ENCODE measurements at places on chromosomes 13 and 19.

GRCh38 chr13:94345374-94346195, 133.9 kb downstream of the DCT start:
- peak; percentile 39 for DNase-seq

GRCh38 chr19:4811328-4812131, 20.0 kb downstream of the TICAM1 start:
- peak; percentile 51 for DNase-seq

DNA sequence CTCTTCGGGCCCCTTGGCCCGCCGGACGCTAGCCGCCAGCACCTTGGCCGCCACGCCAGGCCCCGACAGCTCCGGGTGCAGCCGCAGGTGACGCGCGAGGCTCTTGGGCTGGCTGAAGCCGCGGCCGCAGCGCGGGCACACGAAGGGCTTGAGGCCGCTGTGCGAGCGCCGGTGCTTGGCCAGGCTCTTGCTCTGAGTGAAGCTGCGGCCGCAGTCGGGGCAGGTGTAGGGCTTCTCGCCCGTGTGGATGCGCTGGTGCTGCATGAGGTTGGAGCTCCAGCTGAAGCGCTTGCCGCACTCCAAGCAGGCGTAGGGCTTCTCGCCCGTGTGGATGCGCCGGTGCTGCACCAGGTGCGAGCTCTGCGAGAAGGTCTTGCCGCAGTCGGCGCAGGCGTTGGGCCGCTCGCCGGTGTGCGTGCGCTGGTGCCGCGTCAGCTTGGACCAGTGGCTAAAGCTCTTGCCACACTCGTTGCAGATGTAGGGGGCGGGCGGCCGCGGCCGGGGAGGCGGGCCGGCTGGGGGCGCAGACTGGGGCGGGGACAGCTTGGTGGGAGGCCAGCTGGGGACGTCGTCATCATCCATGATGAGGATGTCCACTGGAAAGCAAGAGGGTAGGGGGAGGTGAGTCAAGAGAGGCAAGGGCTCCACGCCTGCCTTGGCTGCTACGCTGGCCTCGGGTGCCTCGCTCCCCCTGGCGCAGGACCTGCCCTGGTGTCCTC, 32.4 kb downstream of the ZNF787 start:
- no peak for DNase-seq

GRCh38 chr13:50448535-50448998, 394.9 kb downstream of the DLEU7 start:
- no peak for DNase-seq

GRCh38 chr19:17359905-17360800, 17.0 kb downstream of the PLVAP start:
- DNase-seq, result no peak

DNA sequence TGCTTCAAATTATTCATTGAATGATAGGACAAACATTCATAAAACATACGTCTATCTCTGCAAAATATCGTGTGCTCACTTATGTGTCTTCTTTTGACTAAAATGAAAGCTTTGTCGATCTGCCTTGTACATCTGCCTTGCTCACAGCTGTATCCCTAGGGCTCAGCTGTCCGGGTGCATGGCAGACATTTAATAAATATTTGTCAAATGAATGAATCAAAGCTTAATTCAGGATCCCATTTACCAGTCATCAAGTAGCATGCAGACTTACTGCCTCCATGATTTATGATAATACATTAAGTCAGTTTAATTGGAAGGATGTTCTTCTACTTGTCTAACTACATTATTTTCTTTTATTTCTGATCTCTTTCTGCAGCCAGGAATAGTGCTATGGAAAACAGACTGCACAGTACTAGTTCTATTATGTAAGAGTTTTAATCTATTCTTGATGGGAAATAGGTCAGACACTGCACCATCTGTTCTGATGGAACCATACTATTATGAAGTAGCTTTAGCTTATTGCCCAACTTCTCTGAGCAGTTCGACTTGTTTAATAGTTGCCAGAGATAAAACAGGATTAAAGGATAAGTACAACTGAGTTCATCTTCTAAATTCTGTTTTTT, 13.2 kb downstream of the SLC46A3 start:
- DNase-seq, result no peak

DNA sequence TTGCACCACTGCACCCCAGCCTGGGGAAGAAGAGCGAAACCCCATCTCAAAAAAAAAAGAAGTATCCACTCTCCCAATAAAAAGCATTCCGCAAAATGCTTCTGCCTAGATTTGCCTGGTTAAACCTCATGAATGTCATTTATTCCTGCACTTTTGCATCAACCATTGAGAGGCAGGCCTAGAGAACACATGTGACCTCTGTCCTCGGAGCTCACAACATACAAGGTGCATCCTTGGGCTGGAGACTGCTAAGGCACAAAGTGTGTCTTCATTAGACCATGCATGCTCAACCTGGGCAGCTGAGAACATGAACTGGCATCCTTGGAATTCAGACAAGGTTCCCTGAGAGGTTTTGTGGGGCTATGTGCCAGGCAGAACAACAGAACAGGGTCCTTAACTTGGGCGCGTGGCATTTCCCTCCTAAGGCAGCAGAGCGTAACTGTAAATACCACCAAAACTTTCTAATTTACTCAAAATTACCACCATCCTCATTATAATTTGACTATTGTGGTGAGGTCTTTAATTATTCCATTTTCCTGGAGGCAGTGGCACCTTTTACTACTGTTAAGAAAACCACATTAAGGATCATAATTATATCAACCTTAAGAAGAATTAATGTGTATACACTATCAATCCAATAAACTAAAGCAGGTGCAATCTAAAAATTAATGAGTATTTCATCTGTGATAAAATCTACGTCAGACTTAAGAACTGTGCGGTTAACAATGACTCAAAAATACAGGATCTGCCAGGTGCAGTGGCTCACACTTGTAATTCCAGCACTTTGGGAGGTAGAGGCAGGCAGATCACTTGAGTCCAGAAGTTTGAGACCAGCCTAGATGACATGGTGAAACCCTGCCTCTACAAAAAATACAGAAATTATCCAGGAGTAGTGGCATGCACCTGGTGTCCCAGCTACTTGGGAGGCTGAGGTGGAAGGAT, 13.8 kb downstream of the RCBTB1 start:
- no peak for DNase-seq

DNA sequence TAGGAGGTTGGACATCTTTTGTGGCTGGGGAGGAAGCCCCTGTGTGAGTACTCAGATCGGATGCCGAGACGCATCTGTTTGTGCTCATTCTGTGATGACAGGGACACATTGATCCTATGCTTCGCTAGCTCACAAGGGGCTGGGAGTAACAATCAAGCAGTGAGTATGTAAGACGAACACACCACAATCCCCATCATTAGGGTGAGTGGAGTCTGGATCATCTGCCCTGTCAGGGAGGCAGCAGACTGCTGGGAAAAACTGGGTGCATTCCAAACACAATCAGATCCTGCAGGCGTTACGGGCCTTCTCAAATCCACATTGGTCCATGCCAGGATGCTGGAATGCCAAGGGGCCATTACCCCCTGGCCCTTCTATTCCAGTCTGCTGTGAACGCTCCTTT, 64.1 kb upstream of the TSHZ3 start:
- DNase-seq, result no peak

GRCh38 chr13:21436582-21436981, 22.5 kb downstream of the ZDHHC20 start:
- no peak for DNase-seq

DNA sequence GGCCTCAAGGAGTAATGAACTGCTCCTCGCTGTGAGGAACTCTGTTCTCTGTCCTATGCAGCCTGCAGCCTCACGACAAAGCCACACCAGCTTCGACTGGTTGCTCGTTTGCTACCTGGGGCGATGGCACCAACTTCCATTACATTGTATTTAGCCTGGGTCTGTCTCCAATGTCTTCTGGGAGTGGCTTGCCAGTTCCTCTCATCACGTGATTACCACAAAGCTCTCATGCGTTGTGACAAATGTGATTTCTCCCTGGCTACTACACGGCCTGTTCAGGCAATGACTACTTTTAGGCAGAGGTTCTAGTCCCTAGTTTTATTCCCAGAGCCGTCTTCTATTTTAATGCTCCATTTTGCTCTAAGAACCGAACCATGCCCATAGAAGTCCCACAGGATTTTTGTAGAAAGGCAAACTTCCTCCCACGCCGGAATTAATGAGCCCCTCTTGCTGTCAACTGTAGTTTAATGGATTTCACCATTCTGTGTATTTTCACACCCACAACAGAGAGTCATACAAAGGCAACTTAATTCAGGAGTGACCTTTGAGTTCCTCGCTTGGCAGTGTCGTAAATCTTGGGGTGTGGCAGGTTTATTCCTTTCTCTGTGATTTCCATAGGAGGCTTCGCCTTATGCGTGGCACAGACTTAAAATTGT, 351.9 kb downstream of the EFNB2 start:
- no peak for DNase-seq

GRCh38 chr13:33639158-33639557, 178.8 kb upstream of the RFC3 start:
- DNase-seq, result peak; percentile 62

DNA sequence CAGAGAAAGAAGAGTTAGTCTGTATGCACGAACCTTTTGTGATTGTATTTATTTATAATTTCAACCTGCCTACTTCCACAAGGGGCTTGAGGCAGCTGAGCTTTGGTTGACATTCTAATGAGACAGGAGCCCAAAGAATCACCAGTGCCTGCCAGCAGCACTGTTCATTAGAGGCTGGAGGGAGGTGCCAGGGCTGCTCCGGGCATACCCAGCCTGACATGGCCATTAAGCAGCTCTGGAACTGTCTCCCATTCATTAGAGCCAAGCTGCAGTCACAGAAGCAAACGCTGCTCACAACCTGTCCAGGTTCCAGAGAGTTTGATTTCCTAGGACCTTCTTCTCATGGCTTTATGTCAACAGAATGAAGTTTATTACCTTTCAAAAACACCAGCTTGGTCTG, 425.5 kb downstream of the RFC3 start:
- DNase-seq, result no peak

- DNase-seq, result no peak
Observed at GRCh38 chr13:51942189-51942588, 69.1 kb downstream of the ATP7B start.

DNA sequence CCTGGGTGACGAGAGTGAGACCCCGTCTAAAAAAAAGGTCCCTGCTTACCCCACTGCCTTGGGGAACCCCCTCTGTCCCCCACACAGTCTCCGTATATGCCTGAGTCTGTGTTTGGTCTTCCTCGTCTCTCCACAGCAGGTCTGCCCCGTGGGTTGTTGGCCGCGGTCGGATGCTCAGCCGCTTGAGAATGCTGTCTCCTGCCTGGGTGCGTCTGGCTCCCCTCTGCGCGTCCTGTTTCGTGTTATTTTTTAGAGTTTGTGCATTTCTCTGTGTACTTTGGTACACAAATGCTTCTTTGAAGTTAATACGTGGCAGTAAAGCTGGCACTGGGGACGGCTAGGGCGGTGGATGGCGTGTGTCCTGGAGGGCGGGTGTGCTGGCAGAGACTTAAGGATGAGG, 34.9 kb downstream of the KDM4B start:
- DNase-seq, result no peak

GRCh38 chr13:91776611-91777193, 378.3 kb downstream of the GPC5 start:
- no peak for DNase-seq

GRCh38 chr19:33005440-33005839, 33.4 kb downstream of the FAAP24 start:
- DNase-seq, result no peak

GRCh38 chr13:50715402-50716146, 127.9 kb downstream of the DLEU7 start:
- DNase-seq, result no peak

DNA sequence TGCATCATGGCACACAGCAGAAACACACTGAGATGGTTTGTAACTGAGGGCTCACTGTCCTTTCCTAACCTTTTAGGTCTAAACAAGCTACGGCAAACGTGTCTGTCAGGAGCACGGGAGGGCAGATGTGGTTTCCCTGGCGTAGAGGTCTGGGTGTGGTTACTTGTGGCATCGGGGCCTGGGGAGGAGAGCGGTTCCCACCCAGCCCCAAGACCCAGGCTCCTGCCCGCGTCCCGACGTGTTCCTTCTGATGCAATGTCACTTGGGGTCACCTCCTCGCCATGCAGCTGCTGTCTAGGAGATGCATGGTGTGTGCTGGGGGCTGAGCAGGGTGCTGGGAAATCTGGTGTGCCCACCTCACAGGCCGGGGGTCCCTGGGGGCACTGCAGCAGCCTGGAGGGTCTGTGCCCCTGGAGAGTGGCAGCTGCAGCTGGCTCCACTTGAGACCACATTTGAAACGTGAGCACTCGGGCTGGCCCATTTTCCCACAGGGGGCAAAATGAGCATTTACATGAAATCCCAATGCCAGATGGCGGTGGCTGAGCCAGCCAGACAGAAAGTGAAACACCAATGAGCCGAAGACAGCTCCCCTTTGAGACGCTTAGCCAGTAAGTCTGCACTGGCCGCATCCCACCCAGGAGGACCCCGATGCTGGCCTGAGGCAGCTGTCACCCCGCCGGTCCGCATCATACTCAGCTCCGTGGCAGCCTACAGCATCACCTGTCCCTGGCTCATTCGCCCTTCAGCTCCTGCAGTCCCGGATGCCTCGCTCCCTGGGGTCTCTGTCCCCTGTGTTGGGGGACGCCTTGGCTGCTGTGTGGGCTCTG, 22.3 kb upstream of the MYDGF start:
- DNase-seq, result no peak

DNA sequence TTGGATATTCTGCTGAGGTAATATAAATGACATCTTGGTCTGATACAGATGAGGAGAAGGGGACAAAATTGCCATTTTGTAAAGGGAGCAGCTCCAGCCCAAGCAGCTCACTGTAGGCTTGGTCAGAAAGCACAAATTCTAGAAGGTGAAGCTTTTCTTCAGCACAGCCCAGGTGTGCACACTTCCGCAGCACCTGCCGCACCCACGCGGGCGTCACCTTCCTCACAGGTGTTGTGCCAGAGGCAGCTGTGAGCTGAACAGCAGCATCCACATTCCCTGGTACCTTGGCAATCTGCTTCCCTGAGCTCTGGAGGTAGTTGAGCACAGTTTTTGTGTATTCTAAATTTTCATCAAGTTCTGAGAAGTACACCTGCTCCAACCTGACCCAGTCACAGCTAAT, 79.0 kb downstream of the SACS start:
- no peak for DNase-seq

DNA sequence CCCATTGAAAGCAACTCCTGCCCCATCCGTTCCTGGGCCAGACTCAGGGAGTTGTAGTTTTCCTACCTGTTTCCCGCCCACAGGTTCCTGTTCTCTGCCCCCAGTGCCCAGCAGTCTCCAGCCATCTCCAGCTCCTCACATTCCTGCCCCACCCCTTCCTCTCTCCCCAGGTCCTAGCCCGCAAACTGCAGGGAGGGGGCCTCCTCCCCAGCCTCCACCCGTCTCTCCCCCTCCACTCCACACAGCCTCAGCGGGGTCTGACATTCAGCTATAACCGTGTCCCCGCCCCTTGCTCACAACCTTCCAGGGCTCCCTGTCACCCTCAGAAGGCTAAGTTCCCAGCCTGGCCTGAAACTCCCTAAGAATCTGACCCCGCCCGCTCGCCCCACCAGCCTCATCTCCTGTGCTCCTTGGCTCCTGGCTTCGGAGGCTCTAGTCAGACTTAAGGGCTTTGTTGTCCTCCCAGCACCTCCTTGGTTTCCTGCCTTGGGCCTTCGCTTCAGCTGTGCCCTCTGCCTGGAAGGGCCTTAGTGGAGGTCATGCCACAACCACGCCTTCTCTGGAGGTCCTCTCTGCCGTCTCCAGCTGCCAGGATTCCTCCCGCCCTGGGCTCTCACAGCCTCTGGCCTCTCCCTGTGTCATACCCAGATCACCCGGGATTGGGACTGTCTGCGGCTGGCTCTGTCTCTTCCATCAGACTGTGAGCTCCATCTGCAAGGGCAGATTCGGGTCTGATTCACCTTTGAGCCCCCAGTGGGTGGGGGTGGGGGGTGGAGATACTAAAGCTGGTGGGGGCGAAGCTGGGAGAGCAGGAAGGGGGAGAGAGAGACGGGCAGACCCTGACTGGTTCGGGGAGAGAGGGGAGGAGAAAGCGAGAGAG, 5.1 kb upstream of the SPACA6 start:
- DNase-seq, result peak; percentile 74

GRCh38 chr13:94978516-94978915, 266.2 kb upstream of the SOX21 start:
- no peak for DNase-seq
